Mesothelial cell of epicardium (in vitro differentiated cells): ENCODE measurements at places on chromosomes 2 and 18. TPM values are rescaled to one million over a fixed set of nuclear protein-coding genes. Genes with fewer than 3 reads are reported as not detected.

CKAP2L gene
- 8.4 to 8.9 TPM (median 8.6 TPM) in 3 replicates for total RNA-seq

REEP1 gene
- total RNA-seq = 1.1 to 1.9 TPM (median 1.8 TPM) in 3 replicates

RTP5 gene
- not detected in 3 replicates for total RNA-seq

DNA sequence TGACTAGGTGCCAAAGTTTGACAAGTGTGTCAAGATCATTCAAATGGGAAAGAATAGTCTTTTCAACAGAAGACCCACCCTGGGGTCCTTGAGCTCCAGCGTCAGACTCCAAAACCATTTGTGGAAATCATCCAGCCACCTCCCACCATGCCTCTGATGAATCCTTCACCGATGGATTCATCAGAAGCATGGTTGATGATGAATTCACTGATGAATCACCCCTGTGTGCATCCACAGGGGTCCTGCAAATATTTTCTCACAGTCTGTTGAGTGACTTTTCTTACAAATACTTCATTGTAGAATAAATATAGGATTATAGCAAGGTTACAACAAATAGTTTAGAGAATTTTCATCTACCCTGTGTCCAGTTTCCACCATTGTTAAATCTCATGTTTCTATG lies 4.3 kb downstream of the UGT1A9 start:
- no peak for DNase-seq

- DNase-seq = no peak
These were observed 1183.2 kb upstream of the ACVR2A start for GRCh38 chr2:146661473-146662096.

DNA sequence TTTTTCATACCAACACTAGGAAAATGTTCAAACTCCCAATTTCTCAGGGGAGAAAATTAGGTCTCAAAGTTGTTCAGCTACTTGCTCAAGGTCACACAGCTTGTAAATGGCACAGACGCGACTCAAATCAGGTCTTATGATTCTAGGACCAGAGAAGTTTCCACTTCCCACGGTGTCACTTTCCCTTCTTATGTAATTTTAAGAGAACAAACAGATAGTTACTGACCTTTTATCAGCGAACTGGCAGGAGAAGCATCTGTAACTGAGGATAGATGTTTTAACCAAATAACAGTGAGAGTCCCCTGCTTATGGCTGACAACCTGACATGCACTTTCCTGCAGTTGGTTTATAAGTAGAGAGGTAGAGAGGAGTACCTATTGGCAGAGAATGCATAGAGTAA lies 2.1 kb upstream of the KCNJ3 start:
- no peak for DNase-seq

- no peak for DNase-seq
These were observed 10.2 kb downstream of the NFATC1 start for GRCh38 chr18:79405781-79406575.

- DNase-seq = peak; percentile 45
These were observed 629 bp downstream of the NRBP1 start for GRCh38 chr2:27428978-27429541.
